ENCODE measurements at places on chromosomes 3 and 15.

DNA sequence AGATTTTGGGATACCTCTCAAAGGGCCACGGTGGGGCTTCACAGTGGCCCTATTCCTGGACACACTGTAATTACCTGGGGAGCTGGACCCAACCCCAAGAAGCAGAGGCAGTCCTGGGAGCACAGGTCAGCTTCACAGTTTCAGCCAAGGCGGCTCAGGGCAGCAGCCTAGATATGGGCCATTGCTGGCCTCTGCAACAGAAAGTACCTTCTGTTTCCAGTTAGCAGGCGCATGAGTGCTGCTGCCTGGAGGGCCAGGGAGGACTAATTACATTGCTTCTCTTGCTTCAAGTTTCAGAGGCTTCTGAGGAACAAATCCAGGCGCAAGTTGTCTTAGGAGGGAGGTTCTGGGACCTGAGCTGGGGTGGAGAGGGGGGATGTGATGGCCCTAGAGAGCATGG lies 13.5 kb upstream of the DUSP7 start:
- DNase-seq: no peak

- no peak for DNase-seq
Observed at GRCh38 chr3:24101676-24102168, 156.6 kb downstream of the NR1D2 start.

DNA sequence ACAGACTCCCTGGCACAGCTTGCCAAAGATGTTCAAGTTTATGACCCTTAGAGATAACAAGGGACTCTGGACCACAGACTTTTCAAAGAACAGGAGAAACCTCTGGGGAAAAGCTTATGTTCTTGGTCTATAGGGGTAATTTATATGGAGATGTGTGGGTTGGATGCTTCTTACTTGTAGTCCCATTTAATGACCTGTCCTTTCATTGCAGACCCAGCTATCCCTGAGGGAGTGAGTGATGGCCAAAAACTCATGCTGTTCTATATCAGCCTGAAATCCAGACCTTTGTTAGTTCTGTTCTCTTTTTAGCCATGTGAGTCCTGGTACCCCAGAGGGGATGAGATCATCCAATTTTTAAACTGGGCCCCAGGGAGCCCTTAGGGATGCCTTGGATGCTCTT lies 43.7 kb upstream of the MRPL3 start:
- no peak for DNase-seq

DNA sequence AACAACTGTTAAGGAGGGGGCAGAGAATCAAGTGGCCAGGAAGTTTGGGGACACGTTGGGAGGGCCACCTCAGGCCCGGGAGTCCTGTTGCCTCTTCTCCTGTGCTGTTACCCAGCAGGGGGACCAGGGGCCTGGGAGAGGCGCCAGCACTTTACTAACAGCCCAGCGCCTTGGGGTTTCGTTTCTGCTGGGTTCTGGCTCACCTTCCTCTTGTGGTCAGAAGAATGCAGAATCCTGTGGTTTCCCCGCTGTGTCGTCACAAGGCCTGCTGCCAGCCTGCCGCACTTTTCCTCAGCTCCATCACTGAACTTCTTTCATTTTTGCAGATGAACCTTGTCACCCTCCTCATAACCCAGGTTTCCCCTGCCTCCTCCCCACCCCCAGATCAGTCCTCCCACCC lies 67.7 kb downstream of the SLC30A4 start:
- peak; percentile 87 for DNase-seq

- no peak for DNase-seq
Observed at GRCh38 chr15:96474231-96474664, 143.7 kb downstream of the NR2F2 start.

DNA sequence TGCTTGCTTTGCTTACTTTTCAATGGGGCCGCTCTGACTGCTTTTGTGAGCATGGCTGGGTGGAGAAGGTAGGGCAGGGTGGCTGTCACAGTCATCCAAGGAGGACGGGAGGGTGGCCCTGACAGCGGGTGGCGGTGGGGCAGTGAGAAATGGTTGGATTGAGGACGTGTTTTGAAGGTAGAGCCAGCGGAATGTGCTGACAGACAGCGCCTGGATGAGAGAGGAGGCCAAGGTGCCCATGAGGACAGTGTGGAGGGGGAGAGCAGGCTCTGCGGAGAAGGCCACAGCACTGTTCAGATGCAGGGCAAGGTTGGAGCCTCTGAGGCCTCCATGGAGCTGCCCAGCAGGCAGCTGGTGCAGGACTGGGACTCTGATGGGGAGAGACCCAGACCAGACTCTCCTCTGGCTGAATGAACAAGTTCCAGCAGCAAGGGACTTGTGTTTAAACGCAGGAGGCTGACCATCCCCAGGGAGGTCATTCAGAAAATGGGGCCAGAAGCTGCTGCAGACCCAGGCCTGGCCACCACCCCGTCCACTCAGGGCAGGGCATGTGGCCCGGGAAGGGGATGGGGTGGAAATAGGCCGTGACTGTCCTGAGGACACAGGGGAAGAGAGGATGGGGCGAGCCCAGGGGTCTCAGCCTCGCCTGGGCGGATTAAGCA lies 120.3 kb upstream of the PRR20G start:
- DNase-seq: no peak
